Fibroblast of skin of abdomen (primary cell): ENCODE measurements at places on chromosomes 3 and 15.
A peak's percentile ranks its signal among the peaks of the same experiment; 100 is the strongest.

DNA sequence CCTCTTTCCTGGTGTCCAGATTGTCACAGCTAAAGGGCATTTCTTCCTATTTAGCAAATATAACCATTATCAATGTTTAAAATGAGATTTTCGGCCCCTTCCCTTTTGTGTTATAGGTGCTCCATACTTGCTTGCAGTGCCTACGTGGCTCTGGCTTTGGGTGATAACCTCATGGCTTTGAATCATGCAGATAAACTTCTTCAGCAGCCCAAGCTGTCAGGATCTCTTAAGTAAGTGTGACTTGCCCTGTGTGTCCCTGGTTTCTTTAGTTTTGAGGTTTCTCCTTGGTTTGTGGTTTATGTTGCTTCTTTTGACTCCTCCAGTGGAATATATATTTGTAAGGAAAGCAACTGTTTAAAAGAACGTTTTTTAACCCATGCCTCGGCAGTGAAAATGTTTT, 58.5 kb upstream of the TRIM71 start:
- DNase-seq, result no peak

DNA sequence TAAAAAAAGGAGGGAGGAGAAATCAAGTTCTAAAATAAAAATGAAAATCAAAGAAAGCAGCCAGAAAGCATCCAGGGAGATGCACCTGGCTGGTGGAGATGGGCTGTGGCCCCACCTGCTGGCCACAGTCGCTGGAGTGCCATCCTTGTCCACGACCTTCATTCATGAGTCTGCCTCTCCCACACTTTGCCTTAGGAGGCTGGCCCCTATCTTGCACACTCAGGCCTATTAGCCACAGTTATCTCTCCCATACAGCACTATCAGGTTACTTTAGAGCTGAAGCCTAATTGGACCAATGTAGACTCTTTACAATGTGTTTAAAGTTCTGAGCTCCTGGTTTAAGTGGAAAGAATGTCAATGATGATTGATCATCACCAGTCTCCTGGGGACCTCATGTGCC, 392.0 kb upstream of the RORA start:
- DNase-seq, result peak; percentile 19

DNA sequence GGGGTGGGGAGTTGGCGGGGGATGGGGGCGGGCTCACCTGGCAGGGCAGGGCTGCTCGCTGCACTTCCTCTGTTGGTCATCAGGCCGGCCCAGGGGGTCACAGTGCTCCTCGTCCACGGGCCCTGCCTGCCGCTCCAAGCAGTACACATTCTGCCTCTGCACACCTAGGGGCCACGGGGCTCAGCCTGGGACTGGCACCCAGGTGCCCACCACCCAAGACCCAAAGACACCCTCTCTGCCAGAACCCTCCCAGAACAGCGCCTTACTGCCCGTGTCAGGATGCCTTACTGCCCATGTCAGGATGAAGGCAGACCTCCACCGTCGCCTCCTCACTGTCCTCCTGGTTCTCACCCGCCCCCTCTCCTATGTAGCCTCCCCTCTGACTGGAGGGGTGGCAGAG, 43.2 kb downstream of the ADAMTS7 start:
- no peak for DNase-seq

DNA sequence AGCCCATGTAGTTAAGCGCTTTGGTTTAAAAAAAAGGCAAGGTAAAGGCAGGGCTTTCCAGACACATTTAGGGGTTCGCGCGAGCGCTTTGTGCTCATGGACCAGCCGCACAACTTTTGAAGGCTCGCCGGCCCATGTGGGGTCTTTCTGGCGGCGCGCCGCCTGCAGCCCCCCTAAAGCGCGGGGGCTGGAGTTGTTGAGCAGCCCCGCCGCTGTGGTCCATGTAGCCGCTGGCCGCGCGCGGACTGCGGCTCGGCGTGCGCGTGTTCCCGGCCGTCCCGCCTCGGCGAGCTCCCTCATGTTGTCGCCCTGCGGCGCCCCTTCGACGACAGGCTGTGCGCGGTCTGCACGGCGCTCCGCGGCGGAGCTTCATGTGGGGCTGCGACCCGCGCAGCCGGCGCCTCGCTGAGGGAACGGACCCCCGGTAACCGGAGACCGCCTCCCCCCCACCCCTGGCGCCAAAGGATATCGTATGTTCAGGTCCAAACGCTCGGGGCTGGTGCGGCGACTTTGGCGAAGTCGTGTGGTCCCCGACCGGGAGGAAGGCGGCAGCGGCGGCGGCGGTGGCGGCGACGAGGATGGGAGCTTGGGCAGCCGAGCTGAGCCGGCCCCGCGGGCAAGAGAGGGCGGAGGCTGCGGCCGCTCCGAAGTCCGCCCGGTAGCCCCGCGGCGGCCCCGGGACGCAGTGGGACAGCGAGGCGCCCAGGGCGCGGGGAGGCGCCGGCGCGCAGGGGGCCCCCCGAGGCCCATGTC, 927 bp downstream of the SMAD6 start:
- DNase-seq, result no peak

GRCh38 chr15:48962662-48963523, 826 bp downstream of the SHC4 start:
- DNase-seq, result peak; percentile 21

DNA sequence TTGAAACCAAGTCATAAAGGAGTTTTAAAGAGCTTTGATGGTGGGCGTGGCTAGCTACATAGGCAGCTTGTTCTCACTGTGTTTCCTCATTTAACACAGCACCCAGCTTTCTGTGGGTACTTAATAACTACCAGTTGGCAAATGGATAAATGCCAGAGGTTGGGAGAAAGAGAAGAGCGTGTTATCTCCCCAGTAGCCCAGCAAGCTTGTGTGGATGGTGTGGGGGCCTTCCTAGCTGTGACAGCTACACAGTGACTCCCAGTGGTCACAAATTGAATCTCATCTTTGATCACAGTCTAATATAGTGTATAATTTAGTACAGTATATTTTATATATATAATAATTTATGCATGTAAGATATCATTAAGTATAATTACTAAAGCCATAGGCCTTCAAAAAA, 984.1 kb downstream of the EPHA3 start:
- peak; percentile 52 for DNase-seq

GRCh38 chr3:186966406-186966805, 36.1 kb downstream of the ST6GAL1 start:
- DNase-seq, result no peak

DNA sequence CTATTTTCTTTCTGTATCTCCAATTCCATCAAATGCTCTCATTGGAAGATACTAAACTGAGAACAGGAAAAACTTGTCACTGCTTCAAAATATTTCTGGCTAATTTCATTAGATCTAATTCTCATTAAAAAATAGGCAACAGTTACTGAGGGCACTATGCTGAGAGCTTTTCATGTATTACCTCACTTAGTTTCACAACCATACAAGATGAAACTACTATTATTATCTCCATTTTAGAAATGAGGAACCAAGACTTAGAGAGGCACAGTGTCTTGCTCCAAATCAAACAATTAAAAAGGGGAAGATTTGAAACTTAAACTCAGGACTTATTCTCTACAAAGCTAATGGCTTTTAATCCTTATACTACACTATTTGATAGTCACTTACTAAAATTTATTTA, 7.2 kb upstream of the OTOL1 start:
- no peak for DNase-seq

- DNase-seq, result no peak
Measured at GRCh38 chr15:73751899-73752805, 999 bp downstream of the INSYN1 start.

- DNase-seq, result no peak
Measured at GRCh38 chr3:111650378-111651275, 55.5 kb upstream of the ZBED2 start.

GRCh38 chr3:72036899-72037298, 252.0 kb upstream of the PROK2 start:
- peak; percentile 66 for DNase-seq

GRCh38 chr3:197012540-197012883, 17.1 kb downstream of the MELTF start:
- DNase-seq, result no peak

GRCh38 chr3:12049675-12050074, 45.5 kb downstream of the SYN2 start:
- no peak for DNase-seq

DNA sequence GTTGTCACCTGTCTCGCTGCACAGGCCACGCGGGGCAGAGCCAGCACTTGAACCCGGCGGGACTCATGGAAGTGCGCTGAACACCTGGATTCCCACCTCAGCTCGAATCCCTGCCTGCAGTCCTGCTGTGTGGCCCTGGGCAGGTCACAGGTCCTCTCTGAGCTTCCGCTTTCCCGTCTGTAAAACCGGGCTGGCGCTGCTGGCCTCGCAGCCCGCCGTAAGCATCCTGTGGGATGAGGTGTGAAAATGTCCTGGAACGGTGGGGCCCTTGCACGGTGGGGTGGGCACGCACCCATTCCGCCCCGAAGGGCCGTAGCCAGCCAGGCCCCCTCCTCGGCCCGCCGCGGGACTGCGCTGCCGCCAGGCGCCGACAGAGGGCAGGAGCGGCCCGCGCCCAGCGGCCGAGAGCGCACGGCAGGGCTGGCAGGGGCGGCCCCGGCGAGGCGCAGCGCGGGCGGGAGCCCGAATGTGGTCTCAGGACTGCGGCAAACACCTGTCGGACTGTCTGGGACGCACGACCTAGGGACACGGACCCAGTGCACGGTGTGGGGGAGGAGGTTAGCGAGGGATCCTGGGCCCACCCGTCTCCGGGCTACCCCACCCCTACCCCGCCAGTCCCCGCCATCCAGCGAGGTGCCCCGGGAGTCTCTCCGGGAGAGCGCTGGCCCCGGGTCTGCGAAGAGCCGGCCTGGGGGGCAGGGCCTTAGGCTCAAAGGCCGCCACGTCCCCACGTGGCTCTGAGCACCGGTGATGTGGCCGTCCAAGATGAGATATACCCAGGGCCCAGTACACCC, 40.4 kb downstream of the DNAJB8 start:
- peak; percentile 12 for DNase-seq

- DNase-seq, result no peak
Measured at GRCh38 chr3:36259580-36259979, 120.7 kb upstream of the STAC start.

DNA sequence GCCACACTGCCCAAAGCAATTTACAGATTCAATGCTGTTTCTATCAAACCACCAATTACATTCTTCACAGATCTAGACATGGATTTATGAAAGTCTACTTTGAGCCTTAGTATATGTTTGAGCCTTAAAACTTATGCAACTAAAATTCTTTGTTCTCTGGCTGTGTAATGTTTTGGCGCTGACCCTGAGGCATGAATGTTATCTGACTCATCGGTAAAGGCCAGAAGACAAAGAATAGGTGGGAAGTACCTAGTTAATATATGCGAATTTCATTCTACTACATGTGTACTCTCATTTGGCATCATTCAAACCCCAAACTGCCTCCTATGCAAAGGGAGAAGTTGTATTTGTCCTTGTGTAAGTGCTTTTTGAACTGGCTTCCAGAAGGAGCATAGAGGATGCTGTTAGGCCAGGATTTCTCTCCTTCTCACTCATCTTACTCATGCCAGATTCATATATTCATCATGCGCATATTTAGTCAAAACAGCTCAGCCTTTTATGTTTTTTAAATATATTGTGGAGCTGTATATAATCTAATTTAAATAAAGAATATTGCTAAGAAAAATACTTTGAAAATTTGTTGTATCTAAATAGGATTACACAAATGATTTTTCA, 204.2 kb downstream of the NFKBIZ start:
- DNase-seq, result peak; percentile 68

GRCh38 chr15:62449638-62450037, 284.6 kb upstream of the C2CD4B start:
- DNase-seq, result no peak

- no peak for DNase-seq
Measured at GRCh38 chr15:90161950-90162361, 39.2 kb upstream of the SEMA4B start.

DNA sequence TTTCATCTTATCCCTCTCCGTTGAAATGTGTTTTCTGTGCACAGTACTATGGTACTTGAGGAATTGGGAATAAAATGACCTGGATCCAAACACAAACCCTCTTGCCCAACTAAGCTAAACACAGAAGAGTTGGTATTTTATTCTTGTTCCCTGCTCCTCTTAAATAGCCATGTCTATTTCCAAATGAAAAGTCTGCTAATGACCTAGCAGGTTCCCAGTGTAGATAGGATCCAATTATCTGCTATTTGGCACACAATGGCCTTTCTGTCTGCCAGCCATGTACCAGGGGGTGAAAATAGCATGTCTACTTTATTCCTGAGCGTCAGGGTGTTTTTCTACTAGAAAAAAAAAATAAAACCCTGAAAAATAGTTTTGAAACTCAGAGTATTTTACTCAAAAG, 657.0 kb upstream of the NAALADL2 start:
- DNase-seq, result no peak
